ENCODE measurements at places on chromosomes 4 and X. TPM values are rescaled to one million over a fixed set of nuclear protein-coding genes. Genes with fewer than 3 reads are reported as not detected.

DNA sequence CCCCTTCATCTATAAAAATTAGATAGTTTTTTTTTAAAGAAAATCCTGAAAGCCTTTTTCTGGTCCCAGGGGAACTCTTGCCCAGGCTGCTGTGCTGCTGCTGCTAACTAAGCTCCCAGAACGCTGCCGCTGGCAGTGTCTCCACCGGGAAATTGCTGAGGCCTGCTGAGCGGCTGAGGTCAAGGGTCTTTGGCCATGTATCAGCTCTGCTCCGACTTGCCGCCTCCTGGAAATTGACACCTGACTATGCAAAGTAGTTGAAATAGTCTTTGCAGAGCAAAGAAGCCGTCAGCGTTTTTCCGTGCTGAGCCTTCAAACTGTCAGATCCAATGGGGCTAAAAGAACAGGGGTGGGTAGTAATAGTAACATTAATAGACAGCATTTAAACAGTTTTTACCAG lies 839 bp downstream of the QDPR start:
- no peak for DNase-seq
- H3K4me1 ChIP-seq, result peaks cover 25% of the 10 kb centered on the region
- peak overlapping the region; percentile 99 for H3K4me3 ChIP-seq
- H3K36me3 ChIP-seq, result peaks cover 16% of the 10 kb centered on the region
- H3K27me3 ChIP-seq, result peaks cover 3% of the 10 kb centered on the region

DNA sequence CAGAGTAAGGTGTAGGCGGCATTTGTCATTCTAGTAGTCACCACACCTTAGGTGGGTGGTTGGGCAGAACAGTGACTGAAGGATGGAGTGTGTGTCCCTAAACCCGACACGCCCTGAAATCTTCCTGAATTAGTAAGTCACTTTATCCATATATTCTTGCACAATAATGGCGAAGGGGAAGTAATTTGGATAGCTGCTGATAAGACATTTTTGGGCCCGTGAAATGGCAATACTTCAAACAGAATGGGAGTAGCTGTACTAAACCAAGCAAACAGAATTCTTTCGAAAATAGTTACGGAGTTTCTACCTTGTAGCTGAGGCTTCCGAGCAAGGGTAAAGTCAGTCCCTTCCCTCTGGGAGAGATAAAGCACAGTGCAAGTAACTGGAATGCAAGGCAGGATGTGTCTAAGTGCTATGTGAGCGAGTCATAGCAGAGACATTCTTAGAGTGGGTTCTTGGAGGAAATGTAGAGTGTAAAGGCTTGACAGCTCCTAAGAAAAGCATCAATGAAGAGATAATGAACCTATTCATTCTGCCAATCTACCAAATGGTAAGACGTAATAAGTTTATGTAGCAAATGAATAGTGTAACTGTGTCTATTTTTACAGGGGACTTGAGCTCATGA lies 72.8 kb downstream of the CLCN5 start:
- H3K27ac ChIP-seq, result no peak overlapping the region
- no peaks in the 10 kb centered on the region for H3K4me1 ChIP-seq
- H3K27me3 ChIP-seq, result no peaks in the 10 kb centered on the region
- DNase-seq, result no peak
- H3K4me3 ChIP-seq, result no peak overlapping the region
- H3K36me3 ChIP-seq, result no peaks in the 10 kb centered on the region

Gene CT83
- total RNA-seq, result not detected

DNA sequence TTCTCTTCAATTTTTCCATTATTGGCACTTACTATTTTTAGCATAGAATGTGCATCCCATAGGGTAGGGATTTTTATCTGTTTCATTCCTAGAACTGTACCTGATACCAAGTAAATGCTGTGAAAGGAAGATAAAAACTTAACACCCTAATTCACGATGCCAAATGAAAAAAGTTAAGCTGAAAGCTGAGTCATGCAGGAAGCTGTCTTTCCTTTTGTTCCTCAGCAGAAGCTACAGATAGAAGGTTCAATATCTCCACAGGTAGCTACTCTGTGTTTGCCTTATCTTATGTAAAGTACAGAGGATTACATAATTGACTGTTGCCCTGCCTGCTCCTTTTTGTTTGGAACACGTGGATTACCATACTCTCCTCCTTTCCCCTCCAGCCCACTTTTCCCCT lies 77.0 kb downstream of the LRP2BP start:
- H3K4me1 ChIP-seq, result peaks cover 12% of the 10 kb centered on the region
- H3K27ac ChIP-seq, result peak overlapping the region; percentile 45
- H3K4me3 ChIP-seq, result peak overlapping the region; percentile 47
- peaks cover 40% of the 10 kb centered on the region for H3K36me3 ChIP-seq
- H3K27me3 ChIP-seq, result no peaks in the 10 kb centered on the region

Gene EXOC1L
- not detected for total RNA-seq

Gene TCEAL7
- not detected for total RNA-seq

- no peaks in the 10 kb centered on the region for H3K27me3 ChIP-seq
- no peak overlapping the region for H3K27ac ChIP-seq
- no peaks in the 10 kb centered on the region for H3K4me1 ChIP-seq
- H3K36me3 ChIP-seq, result no peaks in the 10 kb centered on the region
Observed at GRCh38 chr4:160514126-160514525, 1411.2 kb downstream of the RAPGEF2 start.

DNA sequence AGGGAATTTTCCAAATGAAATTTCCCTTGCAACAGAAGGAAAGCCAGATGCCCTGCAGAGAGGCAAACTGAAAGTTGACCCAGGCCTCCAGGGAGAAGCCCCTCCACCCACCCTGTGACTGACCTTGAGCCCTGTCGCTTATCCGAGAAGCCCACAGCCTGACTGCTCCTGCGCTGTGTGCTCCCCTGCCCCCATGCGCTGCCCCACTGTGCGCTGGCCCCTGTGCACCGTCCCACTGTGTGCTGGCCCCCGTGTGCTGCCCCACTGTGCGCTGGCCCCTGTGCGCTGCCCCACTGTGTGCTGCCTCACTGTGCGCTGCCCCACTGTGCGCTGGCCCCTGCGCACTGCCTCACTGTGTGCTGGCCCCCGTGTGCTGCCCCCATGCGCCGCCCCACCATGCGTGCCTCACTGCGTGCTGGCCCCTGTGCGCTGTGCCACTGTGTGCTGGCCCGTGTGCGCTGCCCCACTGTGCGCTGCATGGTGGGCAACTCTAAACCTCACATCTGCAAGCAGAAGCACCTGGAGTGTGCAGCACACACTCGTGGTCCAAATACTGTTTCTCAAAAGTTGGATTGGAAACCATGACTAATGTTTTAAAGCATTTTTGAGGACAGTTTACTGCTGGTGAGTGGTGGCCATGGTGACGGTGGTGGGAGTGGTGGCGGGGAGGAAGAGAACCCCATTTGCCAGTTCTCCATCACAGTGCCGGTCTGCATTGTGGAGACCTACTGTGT lies 8.3 kb upstream of the GRPEL1 start:
- no peak for DNase-seq
- H3K4me3 ChIP-seq, result no peak overlapping the region
- peaks cover 24% of the 10 kb centered on the region for H3K27me3 ChIP-seq
- peaks cover 2% of the 10 kb centered on the region for H3K36me3 ChIP-seq
- no peaks in the 10 kb centered on the region for H3K4me1 ChIP-seq
- no peak overlapping the region for H3K27ac ChIP-seq

Data from activated naive CD8-positive, alpha-beta T cell treated with anti-CD3 and anti-CD28 coated beads, Interleukin-2, amount 10 ng/mL, durations not matched to agents 7 days and 5 days (primary cell).